ENCODE measurements at places on chromosomes 4 and X. TPM values are rescaled to one million over a fixed set of nuclear protein-coding genes. Genes with fewer than 3 reads are reported as not detected.

- no peak overlapping the region for H3K4me3 ChIP-seq
- no peak overlapping the region for H3K27ac ChIP-seq
- no peaks in the 10 kb centered on the region for H3K4me1 ChIP-seq
- H3K36me3 ChIP-seq: no peaks in the 10 kb centered on the region
- DNase-seq: no peak
Observed at GRCh38 chr4:83731609-83732008, 195.7 kb downstream of the GPAT3 start.

DNA sequence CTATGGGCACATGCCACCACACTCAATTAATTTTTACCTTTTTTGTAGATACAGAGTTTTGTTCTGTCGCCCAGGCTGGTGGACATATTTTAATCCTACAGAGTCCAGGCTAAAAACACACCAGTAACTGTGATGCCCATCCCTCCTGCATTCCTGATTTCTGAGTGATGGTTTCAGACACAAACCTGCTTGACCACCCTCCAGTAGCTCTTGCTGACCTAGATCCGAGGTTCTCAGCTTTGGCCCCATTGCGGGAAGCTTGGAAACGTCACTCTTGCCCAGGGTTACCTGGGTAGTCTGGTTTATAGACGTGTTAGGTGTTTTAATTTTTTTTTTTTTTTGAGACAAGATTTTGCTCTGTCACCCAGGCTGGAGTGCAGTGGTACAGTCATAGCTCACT lies 7.5 kb downstream of the CD99 start:
- peak overlapping the region; percentile 63 for H3K27ac ChIP-seq
- H3K27me3 ChIP-seq: no peaks in the 10 kb centered on the region
- no peak overlapping the region for H3K4me3 ChIP-seq
- no peaks in the 10 kb centered on the region for H3K36me3 ChIP-seq

DNA sequence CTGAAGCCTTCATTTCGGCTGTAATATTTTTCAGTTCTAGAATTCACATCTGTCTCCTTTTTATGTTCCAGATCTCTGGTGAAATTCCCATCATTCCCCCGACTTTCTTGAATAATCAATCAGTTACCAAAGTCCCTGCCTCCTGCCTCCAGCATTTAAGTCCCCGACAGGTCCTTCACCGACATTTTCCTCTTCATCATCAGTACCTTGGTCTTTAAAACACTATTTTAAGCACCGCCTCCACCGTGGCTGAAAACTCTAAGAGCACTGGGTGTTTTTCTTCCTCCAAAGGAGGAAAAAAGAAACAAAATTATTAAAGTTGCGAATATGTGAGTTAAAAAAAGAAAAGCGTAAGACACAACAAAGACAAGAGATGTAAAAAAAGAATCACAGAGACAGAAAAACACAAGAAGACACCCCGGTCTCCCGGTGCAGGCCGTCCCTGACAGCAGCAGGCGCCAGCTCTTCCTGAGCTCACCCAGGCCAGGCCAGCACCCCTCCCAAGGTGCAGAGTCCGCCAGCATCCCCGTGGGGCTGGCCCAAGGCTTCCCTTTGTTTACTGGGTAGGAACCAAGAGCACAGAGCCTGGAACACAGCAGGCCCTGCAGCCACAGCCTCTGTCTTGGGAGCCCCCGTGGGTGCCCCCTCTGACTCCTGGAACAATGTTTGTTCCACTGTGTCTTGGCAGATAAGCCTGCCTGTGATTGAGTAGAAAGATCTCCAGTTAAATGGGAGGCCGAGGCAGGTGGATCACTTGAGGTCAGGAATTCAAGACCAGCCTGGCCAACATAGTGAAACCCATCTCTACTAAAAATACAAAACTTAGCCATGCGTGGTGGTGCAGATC lies 49.3 kb upstream of the CPLX1 start:
- H3K36me3 ChIP-seq: peaks cover 3% of the 10 kb centered on the region
- H3K4me3 ChIP-seq: no peak overlapping the region
- no peaks in the 10 kb centered on the region for H3K27me3 ChIP-seq
- no peak overlapping the region for H3K27ac ChIP-seq
- DNase-seq: no peak

DNA sequence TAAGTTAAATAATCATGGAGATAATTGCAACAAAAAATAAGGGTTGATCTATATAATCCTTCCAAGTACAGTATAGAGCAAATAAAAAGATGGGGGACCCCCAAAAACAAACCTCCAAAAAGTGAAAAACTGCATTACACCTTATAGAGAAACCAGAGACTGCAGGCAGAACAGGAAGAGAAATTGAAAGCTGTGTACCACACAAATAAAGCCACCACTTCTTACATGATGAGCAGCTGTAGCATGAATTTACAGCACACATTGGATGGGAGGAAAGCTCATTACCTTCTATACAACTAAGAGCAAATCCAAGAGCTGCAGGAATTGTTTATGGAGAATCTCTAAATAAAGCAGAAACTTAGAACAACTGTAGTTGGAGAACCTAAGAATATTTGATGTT lies 152.4 kb upstream of the PDE5A start:
- no peak overlapping the region for H3K4me3 ChIP-seq
- H3K27ac ChIP-seq: no peak overlapping the region
- no peaks in the 10 kb centered on the region for H3K36me3 ChIP-seq

GRCh38 chr4:8554555-8555100 lies 25.6 kb upstream of the GPR78 start:
- H3K27ac ChIP-seq: no peak overlapping the region
- H3K4me3 ChIP-seq: no peak overlapping the region
- H3K36me3 ChIP-seq: no peaks in the 10 kb centered on the region
- no peaks in the 10 kb centered on the region for H3K27me3 ChIP-seq

DNA sequence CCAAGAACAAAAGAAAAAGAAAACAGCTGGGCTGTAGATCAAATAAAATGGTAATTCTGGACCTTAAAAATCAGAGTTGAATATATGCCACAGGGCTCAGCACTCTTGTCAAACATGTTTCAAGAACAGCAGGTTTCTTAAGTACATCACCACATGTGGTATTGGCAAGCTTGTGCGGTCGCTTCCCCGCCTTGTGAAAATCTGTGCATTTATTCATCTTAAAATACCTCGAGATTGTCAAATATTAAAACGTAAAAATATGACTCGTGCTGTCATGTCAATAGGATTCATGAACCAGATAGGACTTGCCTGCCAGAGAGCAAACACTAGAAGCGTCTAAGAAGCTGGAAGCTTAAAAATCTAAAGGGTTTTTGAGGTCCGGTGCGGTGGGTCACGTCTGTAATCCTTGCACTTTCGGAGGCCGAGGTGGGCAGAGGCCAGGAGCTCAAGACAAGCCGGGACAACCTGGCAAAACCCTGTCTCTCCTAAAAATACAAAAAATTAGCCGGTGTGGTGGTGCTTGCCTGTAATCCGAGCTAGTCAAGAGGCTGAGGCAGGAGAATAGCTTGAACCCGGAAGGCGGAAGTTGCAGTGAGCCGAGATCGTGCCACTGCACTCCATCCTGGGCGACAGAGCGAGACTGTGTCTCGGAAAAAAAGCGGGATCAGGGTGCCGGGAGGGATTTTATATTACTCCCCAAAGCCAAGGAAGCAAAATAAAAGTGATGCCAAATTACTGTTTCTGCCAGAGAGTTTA lies 40.2 kb upstream of the TMEM154 start:
- H3K4me3 ChIP-seq: no peak overlapping the region
- no peak for DNase-seq
- H3K36me3 ChIP-seq: no peaks in the 10 kb centered on the region
- no peak overlapping the region for H3K27ac ChIP-seq
- no peaks in the 10 kb centered on the region for H3K4me1 ChIP-seq

- H3K27ac ChIP-seq: no peak overlapping the region
- H3K27me3 ChIP-seq: no peaks in the 10 kb centered on the region
- H3K4me1 ChIP-seq: no peaks in the 10 kb centered on the region
- no peak overlapping the region for H3K4me3 ChIP-seq
- no peak for DNase-seq
- no peaks in the 10 kb centered on the region for H3K36me3 ChIP-seq
Observed at GRCh38 chrX:148290931-148291330, 209.5 kb upstream of the AFF2 start.

GRCh38 chrX:112571388-112571787 lies 108.3 kb downstream of the LHFPL1 start:
- DNase-seq: no peak
- H3K36me3 ChIP-seq: no peaks in the 10 kb centered on the region
- H3K4me1 ChIP-seq: no peaks in the 10 kb centered on the region

DNA sequence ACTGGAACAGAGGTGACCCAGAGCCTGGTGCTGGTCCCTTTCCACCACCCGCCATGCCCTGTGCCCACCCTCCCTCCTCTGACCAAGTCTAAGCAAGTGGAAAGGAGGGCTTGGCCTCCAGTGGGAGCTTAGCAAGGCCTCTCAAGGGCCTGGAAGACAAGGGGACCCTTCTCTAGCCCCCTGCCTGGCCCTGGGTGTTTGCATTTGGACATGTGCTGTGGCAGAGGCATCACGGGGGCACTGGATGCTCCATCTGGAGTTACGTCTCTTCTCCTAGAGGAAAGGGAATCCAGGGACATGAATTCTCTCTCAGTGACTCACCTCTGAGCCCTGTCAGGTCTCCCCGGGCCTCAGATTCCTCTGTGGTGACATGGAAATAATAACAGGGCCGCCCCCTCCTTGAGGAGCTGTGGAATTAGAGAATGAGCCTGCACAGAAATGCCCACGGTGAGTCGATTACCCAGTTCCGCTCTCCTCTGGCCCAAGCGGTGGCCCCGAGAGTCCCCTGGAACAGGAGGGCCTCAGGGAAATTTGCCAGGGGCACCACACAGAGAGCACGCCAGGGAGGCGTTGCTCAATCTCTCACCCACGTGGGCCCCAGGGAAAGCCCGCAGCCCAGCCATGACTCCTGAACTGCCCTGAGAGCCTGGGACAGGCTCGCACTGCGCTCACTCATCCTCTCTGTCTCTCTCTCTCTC lies 189.6 kb downstream of the BCOR start:
- H3K4me3 ChIP-seq: no peak overlapping the region
- peak overlapping the region; percentile 76 for H3K27ac ChIP-seq
- DNase-seq: peak; percentile 72
- no peaks in the 10 kb centered on the region for H3K27me3 ChIP-seq
- H3K4me1 ChIP-seq: peaks cover 18% of the 10 kb centered on the region

GRCh38 chr4:6298852-6299251 lies 29.2 kb downstream of the WFS1 start:
- H3K36me3 ChIP-seq: peaks cover 38% of the 10 kb centered on the region
- DNase-seq: no peak
- H3K4me1 ChIP-seq: no peaks in the 10 kb centered on the region
- no peak overlapping the region for H3K27ac ChIP-seq
- no peaks in the 10 kb centered on the region for H3K27me3 ChIP-seq

- H3K36me3 ChIP-seq: no peaks in the 10 kb centered on the region
- no peak overlapping the region for H3K4me3 ChIP-seq
- H3K27ac ChIP-seq: no peak overlapping the region
- no peaks in the 10 kb centered on the region for H3K27me3 ChIP-seq
- no peak for DNase-seq
- no peaks in the 10 kb centered on the region for H3K4me1 ChIP-seq
Observed at GRCh38 chr4:11223311-11223710, 205.4 kb downstream of the HS3ST1 start.

GRCh38 chr4:183153190-183153916 lies 54.3 kb downstream of the WWC2 start:
- no peaks in the 10 kb centered on the region for H3K27me3 ChIP-seq
- H3K36me3 ChIP-seq: no peaks in the 10 kb centered on the region
- no peak overlapping the region for H3K4me3 ChIP-seq
- no peak overlapping the region for H3K27ac ChIP-seq
- no peak for DNase-seq

DNA sequence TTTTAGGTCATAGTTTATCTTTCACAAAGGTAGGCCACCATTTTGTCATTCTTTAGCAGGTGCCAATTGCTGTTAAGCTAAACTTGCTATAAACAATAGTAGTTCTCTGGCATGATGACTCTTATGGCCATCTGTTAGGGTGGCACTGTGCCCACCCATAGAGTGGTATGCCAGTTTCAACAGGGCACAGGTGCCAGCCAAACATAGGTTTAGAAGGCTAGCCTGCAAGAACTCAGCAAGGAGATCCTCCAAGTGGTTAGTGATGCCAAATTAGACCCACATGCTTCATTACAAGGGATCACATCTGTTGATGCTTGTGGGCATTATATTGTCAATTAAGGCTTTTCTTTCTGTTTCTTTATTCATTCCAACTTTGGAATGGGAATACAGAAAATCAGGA lies 204.5 kb downstream of the FMR1NB start:
- no peak overlapping the region for H3K4me3 ChIP-seq
- no peaks in the 10 kb centered on the region for H3K36me3 ChIP-seq
- H3K27ac ChIP-seq: no peak overlapping the region
- H3K4me1 ChIP-seq: no peaks in the 10 kb centered on the region

- H3K27ac ChIP-seq: no peak overlapping the region
- no peaks in the 10 kb centered on the region for H3K36me3 ChIP-seq
- no peak for DNase-seq
- no peak overlapping the region for H3K4me3 ChIP-seq
Observed at GRCh38 chr4:152697284-152698088, 17.7 kb upstream of the TMEM154 start.

DNA sequence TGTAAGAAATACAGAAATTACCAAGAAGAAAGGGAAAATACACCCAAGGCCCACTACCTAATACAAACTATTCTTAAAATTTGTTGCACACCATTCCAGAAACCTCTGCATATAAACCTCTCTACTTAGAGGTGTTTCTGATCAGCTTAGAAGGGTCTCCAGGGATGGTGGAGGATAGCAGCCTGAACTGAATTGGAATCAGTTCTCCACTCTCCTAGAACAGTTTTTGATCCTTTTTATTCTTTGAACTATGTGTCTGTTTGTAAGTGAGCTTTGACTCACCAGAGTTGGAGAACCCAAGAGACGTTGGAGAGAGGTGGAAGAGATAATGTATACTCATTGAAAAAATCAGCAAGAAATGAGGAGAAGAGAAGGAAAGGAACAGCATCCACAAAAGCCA lies 96.6 kb upstream of the OTUD4 start:
- H3K36me3 ChIP-seq: no peaks in the 10 kb centered on the region
- DNase-seq: no peak
- H3K4me1 ChIP-seq: peaks cover 17% of the 10 kb centered on the region

DNA sequence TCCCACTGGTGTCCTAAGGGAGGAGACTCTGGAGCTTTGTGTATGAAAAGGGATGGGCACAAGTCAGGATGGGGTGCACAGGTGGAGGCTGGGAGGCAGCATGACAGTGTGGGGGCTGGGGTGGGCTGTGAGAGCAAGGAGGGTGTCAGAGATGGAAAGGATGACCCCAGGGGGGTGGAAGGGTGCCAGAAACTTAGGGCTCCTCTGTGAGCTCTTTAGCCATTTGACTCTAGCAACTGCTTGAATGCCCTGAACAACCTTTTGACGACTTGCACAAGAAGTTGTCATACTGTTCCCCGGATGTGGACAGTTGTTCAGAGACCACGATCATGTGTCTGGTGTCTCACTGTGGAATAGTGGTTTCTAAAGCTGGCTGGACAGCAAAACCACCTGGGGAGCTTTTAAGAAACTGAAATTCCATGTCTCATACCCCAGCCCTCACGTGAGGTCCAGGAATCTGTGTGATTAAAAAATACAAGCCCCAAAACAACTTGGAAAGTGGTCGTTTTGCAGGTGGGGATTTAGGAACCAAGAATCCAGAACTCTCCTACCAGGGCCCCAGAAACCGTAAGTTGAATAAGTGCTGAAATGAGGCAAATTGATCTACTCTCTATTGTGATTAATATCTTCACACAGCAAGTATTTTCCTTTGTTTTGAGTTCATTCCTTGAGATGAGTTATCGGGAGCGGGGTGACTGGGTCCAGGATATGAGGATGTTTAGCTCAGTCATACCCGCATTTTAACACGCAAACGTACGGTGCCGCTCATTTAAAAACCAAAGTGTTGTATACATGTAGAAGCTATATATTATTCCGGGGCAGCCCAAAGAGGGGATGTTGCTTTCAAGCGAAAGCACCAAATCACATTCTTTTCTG lies 3.4 kb downstream of the RHOH start:
- H3K4me1 ChIP-seq: no peaks in the 10 kb centered on the region
- H3K27me3 ChIP-seq: no peaks in the 10 kb centered on the region
- no peak for DNase-seq
- H3K36me3 ChIP-seq: no peaks in the 10 kb centered on the region

The MORC4 gene
- 8.9 TPM for total RNA-seq

The GLRA3 gene
- total RNA-seq: not detected

The MMRN1 gene
- 0.39 TPM for total RNA-seq
